Activated B cell treated with CpG ODN at 0.5 μM for 24 hours (primary cell): ENCODE measurements at places on chromosomes 2 and 18.

GRCh38 chr2:24721470-24721869 lies 71.7 kb downstream of the PTRHD1 start:
- no peak overlapping the region for H3K4me3 ChIP-seq
- no peaks in the 10 kb centered on the region for H3K27me3 ChIP-seq
- H3K27ac ChIP-seq: no peak overlapping the region
- peaks cover 37% of the 10 kb centered on the region for H3K36me3 ChIP-seq
- peaks cover 29% of the 10 kb centered on the region for H3K4me1 ChIP-seq

DNA sequence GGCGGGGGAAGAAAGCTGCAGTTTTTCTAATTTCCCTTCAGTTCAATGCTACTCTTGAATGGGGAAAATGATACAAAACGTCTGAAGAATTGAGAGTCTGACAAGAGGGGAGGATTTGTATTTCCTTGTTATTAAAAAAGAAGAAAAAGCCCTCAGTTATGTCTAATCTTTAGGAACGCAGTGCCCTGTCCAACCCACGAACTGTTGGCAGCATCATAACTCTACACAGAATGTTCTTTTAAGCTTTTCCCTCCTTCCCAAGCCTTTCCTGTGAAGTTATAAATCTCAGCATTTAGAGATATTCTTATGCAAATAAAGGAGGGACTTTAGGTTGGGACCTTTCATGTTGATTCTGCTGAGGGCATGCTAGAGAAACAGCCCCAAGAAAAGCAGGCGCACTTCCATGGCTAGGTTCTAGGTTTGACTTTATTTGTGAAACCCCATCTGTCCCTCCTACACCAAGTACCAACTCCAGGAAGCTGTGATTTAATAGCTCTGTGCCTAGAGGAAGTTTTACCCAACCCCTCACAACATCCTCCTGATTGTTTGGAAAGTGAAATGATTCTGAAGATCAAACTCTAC lies 288.6 kb downstream of the SETBP1 start:
- peaks cover 20% of the 10 kb centered on the region for H3K36me3 ChIP-seq
- H3K27ac ChIP-seq: peak overlapping the region; percentile 4
- H3K4me3 ChIP-seq: no peak overlapping the region

DNA sequence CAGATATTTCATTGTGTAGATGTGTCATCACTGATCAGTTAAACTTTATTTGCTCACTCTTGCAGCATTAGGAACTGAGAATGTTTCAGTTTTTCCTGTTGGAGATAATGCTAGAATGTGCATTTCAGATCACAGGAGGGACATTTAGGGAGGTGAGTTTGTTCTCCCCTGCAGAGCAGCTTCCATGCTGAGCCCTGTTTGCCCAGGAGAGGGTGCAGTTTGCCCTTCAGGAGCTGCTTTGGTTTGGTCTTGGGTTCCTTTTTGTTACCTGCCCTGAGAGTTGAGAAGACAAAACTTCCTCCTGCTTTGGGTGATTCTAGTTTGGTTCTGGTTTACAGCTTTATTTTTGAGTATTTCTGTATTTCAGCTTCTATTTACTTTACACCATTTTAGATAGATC lies 49.9 kb downstream of the DGKD start:
- DNase-seq: no peak
- no peak overlapping the region for H3K4me3 ChIP-seq
- no peaks in the 10 kb centered on the region for H3K27me3 ChIP-seq
- peak overlapping the region; percentile 82 for H3K27ac ChIP-seq
- peaks cover 57% of the 10 kb centered on the region for H3K4me1 ChIP-seq
- H3K36me3 ChIP-seq: peaks cover 50% of the 10 kb centered on the region

GRCh38 chr2:236211296-236211695 lies 43.1 kb upstream of the GBX2 start:
- DNase-seq: no peak
- H3K4me1 ChIP-seq: no peaks in the 10 kb centered on the region
- no peak overlapping the region for H3K27ac ChIP-seq
- peaks cover 10% of the 10 kb centered on the region for H3K27me3 ChIP-seq

DNA sequence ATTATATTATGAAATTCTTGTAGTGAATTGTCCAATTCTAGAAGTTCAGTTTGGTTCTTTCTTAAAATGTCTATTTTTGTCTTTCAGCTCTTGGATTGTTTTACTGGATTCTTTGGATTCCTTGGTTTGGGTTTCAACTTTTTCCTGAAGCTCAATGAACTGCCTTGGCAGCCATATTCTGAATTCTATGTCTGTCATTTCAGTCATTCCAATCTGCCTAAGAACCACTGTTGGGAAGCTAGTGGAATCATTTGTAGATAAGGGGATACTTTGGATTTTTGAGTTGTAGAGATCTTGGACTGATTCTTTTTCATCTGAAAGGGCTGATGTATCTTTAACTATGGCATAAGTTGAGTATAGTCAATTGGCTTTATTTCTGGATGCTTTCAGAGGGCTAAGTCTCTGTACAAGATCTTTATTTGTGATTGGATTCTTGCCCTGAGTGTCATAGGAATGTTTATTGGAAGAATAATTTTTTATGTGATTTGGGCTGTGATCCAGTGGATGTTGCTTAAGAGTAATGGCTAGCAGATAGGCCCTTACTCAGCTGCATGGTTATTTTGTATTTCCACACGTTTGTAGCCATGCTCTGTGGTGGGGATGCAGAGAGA lies 42.3 kb downstream of the SERPINB7 start:
- H3K27me3 ChIP-seq: peaks cover 12% of the 10 kb centered on the region
- H3K4me1 ChIP-seq: no peaks in the 10 kb centered on the region
- DNase-seq: no peak
- no peaks in the 10 kb centered on the region for H3K36me3 ChIP-seq
- H3K4me3 ChIP-seq: no peak overlapping the region

GRCh38 chr18:62449490-62450104 lies 73.2 kb upstream of the ZCCHC2 start:
- H3K4me3 ChIP-seq: no peak overlapping the region
- peaks cover 8% of the 10 kb centered on the region for H3K27me3 ChIP-seq
- no peak for DNase-seq
- no peak overlapping the region for H3K27ac ChIP-seq

DNA sequence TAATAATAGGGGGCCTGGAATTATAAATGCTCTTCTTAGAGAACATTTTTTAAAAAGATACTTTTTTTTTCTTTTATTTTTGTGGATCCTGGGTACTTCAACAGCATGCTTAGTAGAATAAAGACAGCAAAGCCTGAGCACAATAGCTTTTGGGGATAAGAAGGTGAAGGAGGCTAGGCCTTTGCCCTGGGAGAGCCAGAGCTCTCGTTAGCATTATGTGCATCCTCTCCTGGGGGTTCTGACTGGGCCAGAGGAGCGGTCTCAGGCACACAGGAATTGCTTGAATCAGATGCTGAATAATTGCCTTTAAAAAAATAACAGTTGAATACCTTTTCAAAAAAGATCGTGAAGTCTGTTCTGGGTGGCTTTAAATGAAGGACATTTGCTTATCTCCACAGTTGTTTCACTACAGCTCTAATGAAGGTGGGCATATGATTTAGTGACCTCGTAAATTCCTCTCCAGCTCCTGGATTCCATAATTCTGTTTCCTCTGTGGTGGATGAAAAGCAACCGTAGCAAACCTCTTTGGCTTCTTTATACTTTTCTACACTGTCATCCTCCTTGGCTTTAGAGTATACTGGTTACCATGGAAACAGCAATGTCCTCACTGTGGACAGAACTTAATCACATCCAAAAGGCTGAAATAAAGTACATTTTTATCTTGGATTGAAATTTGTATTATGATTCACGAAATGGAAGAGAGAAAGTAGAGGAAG lies 133.8 kb downstream of the MAIP1 start:
- H3K36me3 ChIP-seq: no peaks in the 10 kb centered on the region
- no peak for DNase-seq
- peaks cover 2% of the 10 kb centered on the region for H3K27me3 ChIP-seq
- H3K4me1 ChIP-seq: no peaks in the 10 kb centered on the region

GRCh38 chr2:165390875-165391274 lies 78.6 kb upstream of the CSRNP3 start:
- no peak overlapping the region for H3K4me3 ChIP-seq
- H3K4me1 ChIP-seq: no peaks in the 10 kb centered on the region
- no peak overlapping the region for H3K27ac ChIP-seq
- peaks cover 2% of the 10 kb centered on the region for H3K27me3 ChIP-seq

- peak overlapping the region; percentile 47 for H3K4me3 ChIP-seq
- no peaks in the 10 kb centered on the region for H3K27me3 ChIP-seq
- H3K36me3 ChIP-seq: no peaks in the 10 kb centered on the region
- peak overlapping the region; percentile 91 for H3K27ac ChIP-seq
- peaks cover 75% of the 10 kb centered on the region for H3K4me1 ChIP-seq
These were observed 78.5 kb upstream of the STK17B start for GRCh38 chr2:196249860-196250259.

DNA sequence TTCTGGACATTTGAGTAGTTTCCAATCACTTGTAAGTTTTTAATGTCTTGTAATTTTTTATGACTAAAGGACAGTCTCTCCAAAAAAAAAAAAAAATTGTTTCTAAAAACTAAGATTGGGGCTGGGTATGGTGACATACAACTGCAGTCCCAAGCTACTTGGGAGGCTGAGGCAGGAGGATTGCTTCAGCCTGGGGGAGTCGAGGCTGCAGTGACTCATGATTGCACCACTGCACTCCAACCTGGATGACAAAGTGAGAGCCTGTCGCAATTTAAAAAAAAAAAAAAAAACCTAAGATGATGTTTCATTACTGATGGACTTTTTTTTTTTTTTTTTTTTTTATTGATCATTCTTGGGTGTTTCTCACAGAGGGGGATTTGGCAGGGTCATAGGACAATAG lies 34.4 kb upstream of the PKDCC start:
- no peaks in the 10 kb centered on the region for H3K36me3 ChIP-seq
- H3K27ac ChIP-seq: no peak overlapping the region
- no peak overlapping the region for H3K4me3 ChIP-seq
- peaks cover 3% of the 10 kb centered on the region for H3K4me1 ChIP-seq
- DNase-seq: no peak
- peaks cover 6% of the 10 kb centered on the region for H3K27me3 ChIP-seq

GRCh38 chr2:220163486-220163885 lies 536.1 kb downstream of the SLC4A3 start:
- H3K36me3 ChIP-seq: no peaks in the 10 kb centered on the region
- H3K27ac ChIP-seq: no peak overlapping the region
- H3K4me3 ChIP-seq: no peak overlapping the region
- no peaks in the 10 kb centered on the region for H3K27me3 ChIP-seq
- no peak for DNase-seq

DNA sequence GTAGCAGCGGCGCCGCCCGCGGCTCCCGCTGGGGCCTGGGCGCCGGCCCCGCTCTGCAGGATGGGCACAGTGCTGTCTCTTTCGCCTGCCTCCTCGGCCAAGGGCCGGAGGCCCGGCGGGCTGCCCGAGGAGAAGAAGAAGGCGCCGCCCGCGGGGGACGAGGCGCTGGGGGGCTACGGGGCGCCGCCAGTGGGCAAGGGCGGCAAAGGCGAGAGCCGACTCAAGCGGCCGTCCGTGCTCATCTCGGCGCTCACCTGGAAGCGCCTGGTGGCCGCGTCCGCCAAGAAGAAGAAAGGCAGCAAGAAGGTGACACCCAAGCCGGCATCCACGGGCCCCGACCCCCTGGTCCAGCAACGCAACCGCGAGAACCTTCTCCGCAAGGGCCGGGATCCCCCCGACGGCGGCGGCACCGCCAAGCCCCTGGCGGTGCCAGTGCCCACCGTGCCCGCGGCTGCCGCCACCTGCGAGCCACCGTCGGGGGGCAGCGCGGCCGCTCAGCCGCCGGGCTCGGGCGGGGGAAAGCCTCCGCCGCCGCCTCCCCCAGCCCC lies 369 bp downstream of the CDK5R2 start:
- peaks cover 15% of the 10 kb centered on the region for H3K4me1 ChIP-seq
- H3K27me3 ChIP-seq: peaks cover 55% of the 10 kb centered on the region
- no peak overlapping the region for H3K27ac ChIP-seq
- H3K4me3 ChIP-seq: no peak overlapping the region

- no peak overlapping the region for H3K4me3 ChIP-seq
- peaks cover 18% of the 10 kb centered on the region for H3K36me3 ChIP-seq
- H3K27ac ChIP-seq: no peak overlapping the region
- peaks cover 30% of the 10 kb centered on the region for H3K4me1 ChIP-seq
These were observed 136.9 kb downstream of the COMMD1 start for GRCh38 chr2:62042400-62042799.

DNA sequence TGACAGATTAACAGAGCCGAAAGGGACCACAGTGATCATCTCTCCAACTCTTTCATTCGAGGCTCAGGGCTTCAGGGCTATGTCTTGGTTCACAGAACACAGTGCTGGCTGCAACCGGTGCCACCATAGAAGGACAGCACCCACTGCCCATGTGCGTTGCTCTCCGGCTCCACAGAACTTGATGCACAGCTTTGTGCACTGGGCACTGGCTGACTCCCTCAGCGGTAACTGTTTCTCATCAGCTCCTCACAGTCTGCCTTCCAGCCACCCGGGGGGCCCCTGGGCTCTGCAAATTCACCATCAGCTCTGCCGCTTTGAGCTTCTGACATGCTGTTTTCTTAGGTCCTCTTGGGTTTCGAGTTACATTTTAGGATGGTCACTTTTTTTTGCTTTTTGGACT lies 124.3 kb upstream of the RAB12 start:
- H3K4me3 ChIP-seq: no peak overlapping the region
- H3K27ac ChIP-seq: no peak overlapping the region
- peaks cover 2% of the 10 kb centered on the region for H3K27me3 ChIP-seq

- no peak overlapping the region for H3K27ac ChIP-seq
- no peaks in the 10 kb centered on the region for H3K36me3 ChIP-seq
- H3K4me1 ChIP-seq: no peaks in the 10 kb centered on the region
- H3K4me3 ChIP-seq: no peak overlapping the region
These were observed 377.0 kb downstream of the DCC start for GRCh38 chr18:52716973-52717372.

DNA sequence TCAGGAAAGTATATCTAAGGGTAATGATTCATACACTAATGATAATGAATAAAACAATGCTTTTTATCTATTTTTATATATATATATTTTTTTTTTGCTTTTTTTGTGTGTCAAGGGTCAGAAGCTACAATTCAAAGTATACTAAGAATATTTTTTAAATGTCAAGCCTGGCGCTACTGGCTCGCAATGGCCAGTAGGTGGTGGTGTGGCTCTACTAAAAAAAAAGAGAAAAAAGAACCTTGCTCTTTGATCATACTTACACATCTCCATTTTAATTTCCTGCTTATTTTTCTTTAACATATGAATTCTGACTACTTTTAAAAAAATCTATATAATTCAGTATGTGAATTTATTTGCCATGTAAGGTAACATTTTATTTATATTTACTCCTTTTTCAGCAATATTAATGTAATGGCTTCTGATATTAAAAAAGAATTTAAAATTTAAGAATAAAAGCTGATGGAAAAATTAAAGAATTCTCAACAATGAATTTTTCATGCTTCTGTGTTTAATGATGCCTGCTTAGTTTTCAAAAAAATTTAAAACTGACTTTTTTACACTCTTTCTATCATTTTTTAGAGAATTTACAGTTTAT lies 232.9 kb downstream of the GULP1 start:
- H3K4me1 ChIP-seq: no peaks in the 10 kb centered on the region
- no peak overlapping the region for H3K4me3 ChIP-seq
- no peak overlapping the region for H3K27ac ChIP-seq
- H3K36me3 ChIP-seq: no peaks in the 10 kb centered on the region
- no peak for DNase-seq
- H3K27me3 ChIP-seq: no peaks in the 10 kb centered on the region

GRCh38 chr2:65314801-65315441 lies 87.3 kb downstream of the ACTR2 start:
- H3K4me1 ChIP-seq: no peaks in the 10 kb centered on the region
- H3K4me3 ChIP-seq: no peak overlapping the region
- H3K27ac ChIP-seq: no peak overlapping the region
- peaks cover 6% of the 10 kb centered on the region for H3K27me3 ChIP-seq
- DNase-seq: no peak
